ENCODE measurements at places on chromosomes 13 and 19.

DNA sequence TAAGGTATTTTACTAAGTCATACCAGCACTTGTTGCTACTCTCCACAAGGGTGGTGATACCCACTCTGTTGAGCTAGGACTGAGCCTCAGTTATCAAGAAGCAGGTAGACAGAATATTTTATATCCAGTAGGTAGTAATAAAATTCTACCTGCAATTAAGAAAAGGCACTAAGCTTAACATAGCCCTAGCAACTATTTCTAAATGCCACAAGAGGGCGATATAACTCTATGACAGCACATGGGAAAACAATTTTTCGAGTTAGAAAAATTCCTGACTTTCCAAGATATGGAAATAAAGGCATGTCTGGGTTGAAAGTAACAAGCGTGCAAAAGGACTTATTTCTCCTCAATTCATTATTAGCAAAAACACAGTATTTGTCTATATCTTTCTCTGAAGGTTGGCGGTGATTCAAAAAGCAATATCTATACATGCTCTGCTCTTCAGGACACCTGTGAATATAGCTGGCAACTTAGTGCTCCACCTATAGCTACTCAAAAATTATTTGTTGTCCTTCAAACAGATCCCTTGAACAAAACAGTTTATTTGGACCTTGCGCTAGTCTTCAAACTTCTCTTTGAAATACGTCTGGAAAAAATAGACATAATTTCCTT is 14.7 kb downstream of the CCDC169 start:
- DNase-seq: peak; percentile 4

DNA sequence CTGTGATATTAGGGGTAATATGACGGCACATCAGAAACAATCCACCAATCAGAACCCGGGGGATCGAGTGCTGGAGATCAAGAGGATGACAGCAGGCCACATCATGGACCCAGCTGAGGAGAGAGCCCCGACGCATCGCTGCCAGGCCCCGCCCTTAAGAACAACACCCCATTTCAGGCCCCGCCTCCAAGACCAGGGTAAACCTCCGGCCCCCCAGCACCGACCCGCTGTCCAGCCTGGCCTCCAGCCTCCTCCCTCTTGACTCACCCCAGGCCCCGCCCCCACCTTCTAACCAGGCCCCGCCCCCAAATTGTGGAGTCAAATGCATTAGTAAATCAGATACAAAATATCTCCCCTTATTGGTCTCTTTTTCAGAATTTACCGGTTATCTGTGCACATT is 4.7 kb upstream of the ZNF611 start:
- no peak for DNase-seq

- no peak for DNase-seq
Observed at GRCh38 chr13:21797736-21798135, 126.9 kb downstream of the FGF9 start.

- no peak for DNase-seq
Observed at GRCh38 chr13:111945086-111945485, 121.9 kb upstream of the SOX1 start.

- DNase-seq: no peak
Observed at GRCh38 chr19:32573492-32573794, 7.5 kb upstream of the PDCD5 start.

DNA sequence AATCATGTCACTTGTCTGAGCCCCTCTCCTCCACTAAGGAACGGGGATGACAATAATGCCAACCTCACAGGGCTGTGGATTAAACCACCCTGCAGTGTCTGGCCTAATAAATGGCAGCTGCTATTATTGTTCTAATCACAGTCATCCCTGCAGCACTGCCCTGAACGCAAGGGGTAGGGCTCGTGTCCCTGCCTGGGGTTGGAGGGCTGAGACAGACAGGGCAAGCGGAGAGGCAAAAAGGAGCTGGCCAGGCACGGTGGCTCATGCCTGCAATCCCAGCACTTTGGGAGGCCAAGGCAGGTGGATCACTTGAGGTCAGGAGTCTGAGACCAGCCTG is 10.2 kb upstream of the KPTN start:
- DNase-seq: no peak

DNA sequence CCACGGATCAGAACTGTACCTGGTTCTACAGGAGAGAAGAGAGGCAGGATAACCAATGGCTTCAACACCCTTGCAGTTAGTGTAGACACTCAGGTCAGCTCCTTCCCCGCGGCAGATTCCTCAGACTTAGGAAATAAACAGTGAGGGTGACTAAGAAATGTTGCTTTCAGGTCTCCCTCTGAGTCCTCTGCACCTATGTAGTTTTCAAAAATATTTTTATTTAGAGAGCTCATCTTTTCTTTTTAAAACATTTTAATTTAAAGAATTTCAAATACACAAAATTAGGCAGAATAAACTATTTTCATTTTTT is 195.2 kb downstream of the KLF12 start:
- DNase-seq: no peak

DNA sequence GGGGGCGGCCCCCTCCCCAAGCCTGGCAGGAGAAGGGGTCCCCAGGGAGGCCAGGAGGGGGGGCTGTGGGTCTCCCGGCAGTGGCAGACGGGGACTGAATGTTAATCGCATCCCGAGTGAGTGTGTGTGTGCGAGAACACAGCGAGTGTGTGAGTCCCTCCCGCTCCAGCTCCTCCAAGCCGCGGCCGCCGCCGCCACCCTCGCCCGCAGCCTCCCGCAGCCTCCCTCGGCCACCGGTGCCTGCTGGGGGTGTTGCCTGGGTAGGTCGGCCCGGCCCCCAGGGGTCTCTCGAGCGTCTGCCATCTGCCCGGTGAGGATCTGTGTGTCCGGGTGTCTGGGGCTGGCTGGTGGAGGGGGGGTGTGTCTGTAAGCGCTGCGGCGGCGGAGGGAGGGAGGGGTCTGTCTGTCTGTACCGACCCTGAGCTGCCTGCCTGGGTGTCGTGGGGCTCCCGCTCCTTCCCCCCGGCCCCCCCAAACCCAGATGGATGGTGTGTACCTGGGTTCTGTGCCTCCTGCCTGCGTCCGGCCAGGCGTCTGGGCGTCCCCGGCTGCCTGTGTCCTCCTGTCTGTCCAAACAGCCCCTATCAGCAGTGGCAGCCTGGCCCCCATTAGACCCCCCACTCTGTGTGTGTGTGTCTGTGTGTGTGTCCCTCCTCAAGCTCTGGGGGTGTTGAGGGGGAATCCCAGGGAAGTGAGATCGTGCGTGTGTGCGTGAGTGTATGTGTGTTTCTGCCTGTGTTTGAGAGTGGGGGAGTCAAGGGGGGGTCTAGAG is at the start of gene GRIN2D:
Gene GRIN2D, plus strand, starts transcription at position 110 of the 772 bp plus-strand sequence. CDS start 4,725 bp downstream, outside the sequence.
- no peak for DNase-seq

All from AG04450 (cell line).